ENCODE measurements at places on chromosomes 2 and 18. TPM values are rescaled to one million over a fixed set of nuclear protein-coding genes. Genes with fewer than 3 reads are reported as not detected.

GRCh38 chr2:183123117-183123958, 905 bp upstream of the NUP35 start:
- no peak for DNase-seq
- H3K27ac ChIP-seq = peak overlapping the region; percentile 72
- H3K4me3 ChIP-seq = peak overlapping the region; percentile 60
- H3K36me3 ChIP-seq = no peaks in the 10 kb centered on the region

DNA sequence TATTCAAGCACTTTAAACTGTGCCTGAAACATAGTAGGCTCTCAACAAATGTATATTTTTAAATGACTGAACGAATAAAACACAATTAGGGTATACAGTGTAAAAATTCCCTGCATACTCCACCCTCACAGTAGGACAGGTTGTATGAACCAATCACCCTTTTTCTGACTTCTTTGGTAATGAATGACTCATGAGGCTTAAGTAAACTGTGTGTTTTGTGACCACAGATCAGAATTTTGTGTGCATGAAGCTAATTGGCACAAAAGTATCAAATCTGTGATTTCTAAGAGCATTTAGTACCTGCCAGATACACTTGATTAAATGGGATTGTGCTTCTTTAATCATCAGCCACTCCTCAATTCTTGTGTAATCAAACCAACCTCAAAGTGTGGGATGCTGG, 109.9 kb upstream of the MAP4K3 start:
- H3K4me3 ChIP-seq = no peak overlapping the region
- no peak for DNase-seq
- H3K4me1 ChIP-seq = peaks cover 12% of the 10 kb centered on the region
- H3K27me3 ChIP-seq = no peaks in the 10 kb centered on the region
- H3K27ac ChIP-seq = no peak overlapping the region

DNA sequence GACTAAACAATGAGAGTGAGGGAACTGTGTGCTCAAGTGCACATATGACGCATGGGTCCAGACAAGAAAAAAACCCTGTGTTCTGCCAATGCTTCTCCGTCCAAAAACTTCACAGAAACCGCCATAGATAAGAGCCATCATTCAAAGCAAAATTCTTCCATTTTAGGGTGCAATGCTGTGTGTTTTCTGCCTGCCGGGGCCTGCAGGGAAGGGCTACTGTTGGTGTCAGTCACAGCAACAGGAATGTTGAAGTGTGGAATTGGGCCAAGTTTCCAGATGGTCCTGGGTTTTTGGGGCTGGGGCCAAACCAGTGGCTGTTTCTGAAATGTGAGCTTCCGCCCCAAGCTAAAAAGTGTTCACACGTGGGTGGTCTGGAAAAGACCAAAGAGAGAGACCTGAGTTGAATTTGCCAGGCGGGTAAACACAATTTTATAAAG, 677 bp upstream of the MC2R start:
- H3K4me3 ChIP-seq = no peak overlapping the region
- H3K27me3 ChIP-seq = no peaks in the 10 kb centered on the region
- H3K36me3 ChIP-seq = no peaks in the 10 kb centered on the region

DNA sequence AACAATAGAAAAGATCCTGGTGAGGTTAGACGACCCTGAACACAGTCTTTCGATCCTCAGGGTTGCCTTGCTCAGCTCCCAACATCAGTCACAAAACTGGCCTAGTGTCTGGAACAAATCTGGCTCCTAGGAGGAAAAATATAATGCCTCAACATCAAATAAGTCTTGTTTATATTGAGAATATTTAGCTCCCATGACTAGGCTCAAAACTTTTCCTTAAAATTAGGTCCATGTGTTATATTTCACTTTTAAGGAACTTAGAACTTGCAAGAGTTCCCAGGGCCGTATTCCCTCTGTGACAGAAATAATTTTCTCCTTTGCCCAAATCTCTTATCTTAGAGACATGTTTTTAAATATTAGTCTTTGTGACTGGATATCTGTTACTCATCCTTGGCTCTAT, 819.7 kb upstream of the ZEB2 start:
- H3K27ac ChIP-seq = no peak overlapping the region
- H3K27me3 ChIP-seq = no peaks in the 10 kb centered on the region
- no peaks in the 10 kb centered on the region for H3K4me1 ChIP-seq

- H3K27ac ChIP-seq = no peak overlapping the region
- no peak overlapping the region for H3K4me3 ChIP-seq
- no peaks in the 10 kb centered on the region for H3K27me3 ChIP-seq
- no peaks in the 10 kb centered on the region for H3K36me3 ChIP-seq
These were observed 1176.9 kb upstream of the LRRTM1 start for GRCh38 chr2:81481242-81481993.

GRCh38 chr2:29269095-29269764, 154.0 kb downstream of the CLIP4 start:
- no peaks in the 10 kb centered on the region for H3K36me3 ChIP-seq
- no peak overlapping the region for H3K27ac ChIP-seq
- DNase-seq = no peak
- no peaks in the 10 kb centered on the region for H3K4me1 ChIP-seq
- no peak overlapping the region for H3K4me3 ChIP-seq

DNA sequence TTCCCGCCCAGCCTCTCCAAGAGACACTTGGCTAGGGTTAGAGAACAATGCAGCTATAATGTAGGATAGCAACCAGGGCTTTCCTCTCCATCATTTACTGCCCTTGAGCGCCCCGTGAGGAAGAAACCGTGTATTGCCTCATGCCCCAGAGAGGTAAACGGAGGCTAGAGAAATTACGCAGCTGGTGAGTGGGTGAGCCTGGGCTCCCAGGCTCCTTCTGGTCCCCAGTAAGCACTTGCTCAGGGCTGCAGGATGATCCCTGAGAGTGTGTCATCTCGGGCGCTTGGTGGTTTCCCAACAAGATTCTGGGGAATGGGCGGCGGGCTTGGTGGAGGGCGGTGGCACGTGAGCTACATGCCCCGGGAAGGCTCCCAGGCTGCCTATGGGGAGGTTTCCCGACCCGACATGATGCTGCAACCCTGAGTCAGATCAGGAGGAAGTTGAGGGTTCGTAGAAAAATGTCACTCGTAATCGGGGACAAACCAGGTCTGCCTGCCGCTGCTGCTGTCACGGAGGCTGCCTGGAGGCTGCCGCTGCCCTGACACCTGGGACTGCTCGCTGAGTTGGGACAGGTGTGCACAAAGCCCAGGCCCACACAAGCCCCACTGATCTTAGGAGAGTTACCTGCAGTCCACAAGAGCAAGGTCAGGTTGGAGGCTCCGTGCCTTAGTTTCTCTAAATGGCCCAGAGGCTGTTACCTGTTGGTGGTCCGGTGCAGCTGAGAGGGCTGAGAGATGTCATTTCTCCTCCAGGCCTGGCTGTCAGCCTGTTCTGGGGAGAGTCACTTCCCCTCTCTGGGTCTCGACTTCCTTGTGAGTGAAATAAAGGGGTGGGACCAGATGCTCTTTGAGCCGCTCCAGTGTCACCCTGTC, at the start of gene GPR55:
Gene GPR55, minus strand, starts transcription at position 773 of the 872 bp plus-strand sequence. CDS start 14,280 bp downstream, outside the sequence.
- no peaks in the 10 kb centered on the region for H3K27me3 ChIP-seq
- H3K36me3 ChIP-seq = no peaks in the 10 kb centered on the region
- no peak within 1 kb of the TSS for H3K27ac ChIP-seq

DNA sequence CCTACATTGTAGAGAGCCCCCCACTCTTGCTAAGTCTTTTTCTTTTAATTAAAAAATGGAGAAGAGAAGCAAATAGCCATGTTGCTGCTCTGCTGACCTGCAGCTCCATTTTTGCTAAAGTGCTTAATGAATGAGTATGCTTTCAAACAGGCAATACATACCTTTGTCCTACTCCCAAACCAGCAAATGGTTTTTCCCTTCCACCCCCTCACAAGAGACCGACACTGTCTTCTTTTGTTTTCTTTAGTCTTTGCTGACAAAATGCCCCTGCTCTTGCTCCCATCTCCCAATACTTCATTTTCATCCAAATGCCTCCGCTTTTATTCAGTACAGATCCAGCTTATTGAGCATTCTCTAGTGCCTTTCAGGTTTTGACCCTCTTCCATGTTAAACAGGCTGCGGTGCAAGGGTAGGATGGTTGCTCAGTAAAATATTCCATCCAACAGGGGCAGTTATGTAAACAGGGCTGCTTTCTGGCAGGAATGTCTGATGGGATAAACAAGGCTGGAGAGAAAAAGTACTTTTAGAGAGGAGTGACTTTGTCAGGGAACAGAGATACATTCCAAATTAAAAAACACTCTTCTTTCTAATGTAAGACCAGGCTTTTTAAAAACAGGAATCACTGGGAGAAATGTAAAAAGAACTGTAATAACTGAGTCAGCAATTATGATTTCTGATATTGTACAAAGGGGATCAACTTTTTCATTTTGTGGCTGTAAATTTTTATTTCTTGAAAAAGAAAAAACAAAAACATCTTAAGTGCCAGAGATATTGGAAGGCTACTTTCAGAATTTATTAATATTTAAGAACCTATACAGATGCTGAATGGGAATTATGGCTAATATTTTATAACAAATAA, 136.8 kb downstream of the MEP1B start:
- H3K4me1 ChIP-seq = no peaks in the 10 kb centered on the region
- no peaks in the 10 kb centered on the region for H3K27me3 ChIP-seq
- no peak overlapping the region for H3K4me3 ChIP-seq
- no peak for DNase-seq
- H3K36me3 ChIP-seq = no peaks in the 10 kb centered on the region

- peaks cover 4% of the 10 kb centered on the region for H3K36me3 ChIP-seq
- DNase-seq = no peak
- no peak overlapping the region for H3K4me3 ChIP-seq
- no peaks in the 10 kb centered on the region for H3K27me3 ChIP-seq
These were observed 25.6 kb downstream of the SERTAD2 start for GRCh38 chr2:64627860-64628841.

GRCh38 chr2:230812033-230812432, 52.7 kb upstream of the ITM2C start:
- no peaks in the 10 kb centered on the region for H3K4me1 ChIP-seq
- H3K27ac ChIP-seq = no peak overlapping the region
- no peaks in the 10 kb centered on the region for H3K27me3 ChIP-seq
- H3K4me3 ChIP-seq = no peak overlapping the region

- H3K4me1 ChIP-seq = no peaks in the 10 kb centered on the region
- no peaks in the 10 kb centered on the region for H3K36me3 ChIP-seq
- no peak overlapping the region for H3K27ac ChIP-seq
- no peak for DNase-seq
- H3K4me3 ChIP-seq = no peak overlapping the region
- H3K27me3 ChIP-seq = no peaks in the 10 kb centered on the region
These were observed 41.4 kb upstream of the RBMS1 start for GRCh38 chr2:160534996-160535395.

GRCh38 chr2:189291460-189291859, 111.9 kb upstream of the COL5A2 start:
- H3K36me3 ChIP-seq = no peaks in the 10 kb centered on the region
- no peak overlapping the region for H3K4me3 ChIP-seq
- no peaks in the 10 kb centered on the region for H3K4me1 ChIP-seq
- DNase-seq = no peak

DNA sequence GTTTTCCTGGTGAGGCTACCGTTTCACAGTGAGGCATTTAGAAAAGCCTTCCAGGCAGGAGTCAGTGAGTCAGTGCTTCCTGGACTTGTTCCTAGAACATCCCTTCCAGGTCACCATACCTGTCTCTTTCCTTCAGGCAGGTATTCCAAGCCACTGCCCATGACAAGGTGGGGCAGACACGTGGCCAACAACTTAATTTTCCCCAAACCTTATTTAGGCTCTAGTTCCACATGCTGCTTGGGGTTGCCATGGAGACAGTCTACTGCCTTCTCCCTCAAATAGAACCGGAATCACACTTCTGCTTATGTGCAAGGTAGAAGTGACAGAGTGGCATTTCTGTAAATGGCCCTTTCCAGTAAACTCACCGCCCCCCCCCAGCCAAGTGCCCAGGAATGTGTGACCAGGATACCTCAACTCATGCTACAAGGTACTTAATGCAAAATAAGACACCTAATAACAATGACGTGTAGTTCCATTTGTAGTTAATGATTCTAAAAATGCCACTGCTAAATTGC, 258.3 kb downstream of the PRKCE start:
- H3K4me1 ChIP-seq = no peaks in the 10 kb centered on the region
- no peaks in the 10 kb centered on the region for H3K27me3 ChIP-seq
- H3K4me3 ChIP-seq = no peak overlapping the region
- no peak overlapping the region for H3K27ac ChIP-seq
- no peaks in the 10 kb centered on the region for H3K36me3 ChIP-seq
- no peak for DNase-seq

- DNase-seq = no peak
- no peaks in the 10 kb centered on the region for H3K27me3 ChIP-seq
- peaks cover 7% of the 10 kb centered on the region for H3K4me1 ChIP-seq
These were observed 57.2 kb downstream of the TTC39C start for GRCh38 chr18:24071779-24072178.

- no peaks in the 10 kb centered on the region for H3K27me3 ChIP-seq
- H3K27ac ChIP-seq = no peak overlapping the region
- no peaks in the 10 kb centered on the region for H3K4me1 ChIP-seq
These were observed 113.8 kb upstream of the DLX2 start for GRCh38 chr2:172216477-172216876.

GRCh38 chr2:170404846-170405245, 226.9 kb downstream of the MYO3B start:
- H3K4me1 ChIP-seq = no peaks in the 10 kb centered on the region
- H3K27me3 ChIP-seq = no peaks in the 10 kb centered on the region
- no peak overlapping the region for H3K4me3 ChIP-seq

GRCh38 chr2:164006704-164007103, 270.9 kb upstream of the FIGN start:
- H3K4me3 ChIP-seq = no peak overlapping the region
- no peak for DNase-seq
- no peak overlapping the region for H3K27ac ChIP-seq
- H3K36me3 ChIP-seq = no peaks in the 10 kb centered on the region

GRCh38 chr2:160583146-160583535, 89.5 kb upstream of the RBMS1 start:
- H3K27me3 ChIP-seq = no peaks in the 10 kb centered on the region
- H3K4me1 ChIP-seq = no peaks in the 10 kb centered on the region
- DNase-seq = no peak
- H3K36me3 ChIP-seq = no peaks in the 10 kb centered on the region
- H3K4me3 ChIP-seq = no peak overlapping the region

GRCh38 chr2:119475225-119475856, 43.7 kb downstream of the TMEM37 start:
- H3K4me3 ChIP-seq = no peak overlapping the region
- H3K36me3 ChIP-seq = no peaks in the 10 kb centered on the region
- H3K4me1 ChIP-seq = no peaks in the 10 kb centered on the region
- no peak for DNase-seq
- no peak overlapping the region for H3K27ac ChIP-seq

GRCh38 chr2:235421618-235422017, 72.2 kb upstream of the AGAP1 start:
- H3K27me3 ChIP-seq = no peaks in the 10 kb centered on the region
- peak; percentile 86 for DNase-seq
- H3K36me3 ChIP-seq = no peaks in the 10 kb centered on the region
- no peaks in the 10 kb centered on the region for H3K4me1 ChIP-seq
- no peak overlapping the region for H3K4me3 ChIP-seq

GRCh38 chr2:85777441-85777861, 23.7 kb downstream of the ATOH8 start:
- no peak for DNase-seq
- no peak overlapping the region for H3K4me3 ChIP-seq
- H3K4me1 ChIP-seq = peaks cover 28% of the 10 kb centered on the region
- no peaks in the 10 kb centered on the region for H3K27me3 ChIP-seq
- no peaks in the 10 kb centered on the region for H3K36me3 ChIP-seq
- H3K27ac ChIP-seq = no peak overlapping the region

The PROKR1 gene
- total RNA-seq = not detected

The SERPINB12 gene
- not detected for total RNA-seq

The HOXD13 gene
- not detected for total RNA-seq

The EHBP1 gene
- 40.4 TPM for total RNA-seq

The TSN gene
- 22.5 TPM for total RNA-seq

The TTC32 gene
- 3.1 TPM for total RNA-seq

The NRP2 gene
- 7.1 TPM for total RNA-seq

The LOXHD1 gene
- not detected for total RNA-seq

The C2orf72 gene
- 131 TPM for total RNA-seq

The SRD5A2 gene
- total RNA-seq = 2.3 TPM
